GM12864 (cell line): ENCODE measurements at places on chromosomes 2 and 18.

GRCh38 chr2:209253544-209253943 is 170.3 kb upstream of the MAP2 start:
- no peak for DNase-seq

DNA sequence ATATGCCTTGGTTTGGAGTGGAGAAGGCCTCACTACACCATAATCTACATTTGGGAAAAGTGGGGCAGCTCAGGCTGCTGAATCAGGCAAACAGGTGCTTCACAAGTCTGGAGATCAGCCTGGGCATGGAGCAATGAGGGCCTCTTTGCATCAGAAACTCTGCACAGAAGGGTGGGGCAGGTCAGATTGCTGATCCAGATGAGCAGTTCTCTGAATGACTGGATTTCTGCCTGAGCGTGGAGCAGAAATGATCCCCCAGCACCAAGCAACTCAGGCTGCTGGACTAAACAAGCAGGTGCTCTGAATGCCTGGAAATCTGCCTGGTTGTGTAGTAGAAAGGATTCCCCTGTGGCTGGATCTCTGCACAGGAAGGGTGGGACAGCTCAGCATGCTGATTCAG is 605.3 kb upstream of the ZNF804A start:
- peak; percentile 67 for DNase-seq

DNA sequence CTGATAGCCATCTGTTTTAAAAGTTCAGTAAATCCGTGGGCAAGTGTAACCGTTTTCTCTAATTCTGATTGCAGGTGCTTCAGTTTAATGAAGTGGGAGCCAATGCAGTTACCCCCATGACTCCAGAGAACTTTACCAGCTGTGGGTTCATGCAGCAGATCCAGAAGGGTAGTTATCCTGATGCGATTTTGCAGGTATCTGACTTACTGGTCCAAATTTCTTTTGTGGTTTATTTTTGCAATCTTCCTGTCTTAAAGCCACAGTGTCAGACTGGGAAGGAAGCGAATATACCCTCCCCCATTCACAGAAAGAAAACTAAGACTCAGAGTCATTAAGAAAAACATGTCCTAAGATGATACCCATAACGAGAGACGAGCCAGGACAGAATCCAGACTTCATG is 7.7 kb downstream of the SERPINB2 start:
- DNase-seq, result no peak

- DNase-seq, result no peak
These were observed 50.7 kb downstream of the CERKL start for GRCh38 chr2:181605889-181606837.

GRCh38 chr2:26712486-26713465 is 20.3 kb downstream of the KCNK3 start:
- no peak for DNase-seq

DNA sequence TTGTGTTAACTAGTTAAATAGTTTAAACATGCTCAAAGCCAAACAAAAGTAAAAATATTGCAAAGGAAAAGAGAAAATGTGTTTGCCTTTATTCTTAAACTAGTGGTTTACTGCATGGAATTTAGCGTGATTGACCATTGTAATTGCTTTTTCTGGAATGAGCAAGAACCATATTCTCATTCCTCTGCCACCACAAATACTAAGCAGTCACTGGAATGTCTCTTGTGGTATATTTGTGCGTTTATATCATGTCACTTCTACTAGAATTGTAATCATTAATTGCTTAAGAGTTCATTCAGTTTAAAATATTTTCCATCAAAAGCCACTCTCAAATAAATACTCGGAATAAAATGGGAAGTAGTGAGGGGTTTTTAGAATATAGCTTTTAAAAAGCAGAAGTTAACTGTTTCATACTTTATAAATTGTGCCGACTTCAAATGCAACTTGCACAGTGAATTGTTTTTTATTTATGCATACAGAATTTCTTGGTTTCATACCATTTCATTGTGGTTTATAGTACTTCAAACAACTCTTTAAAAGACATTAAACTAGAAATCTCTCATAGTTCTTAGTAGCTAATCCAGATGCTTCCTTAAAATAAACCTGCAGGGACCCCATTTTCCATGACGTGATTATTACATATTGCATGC is 288.1 kb downstream of the EPHA4 start:
- DNase-seq, result no peak

DNA sequence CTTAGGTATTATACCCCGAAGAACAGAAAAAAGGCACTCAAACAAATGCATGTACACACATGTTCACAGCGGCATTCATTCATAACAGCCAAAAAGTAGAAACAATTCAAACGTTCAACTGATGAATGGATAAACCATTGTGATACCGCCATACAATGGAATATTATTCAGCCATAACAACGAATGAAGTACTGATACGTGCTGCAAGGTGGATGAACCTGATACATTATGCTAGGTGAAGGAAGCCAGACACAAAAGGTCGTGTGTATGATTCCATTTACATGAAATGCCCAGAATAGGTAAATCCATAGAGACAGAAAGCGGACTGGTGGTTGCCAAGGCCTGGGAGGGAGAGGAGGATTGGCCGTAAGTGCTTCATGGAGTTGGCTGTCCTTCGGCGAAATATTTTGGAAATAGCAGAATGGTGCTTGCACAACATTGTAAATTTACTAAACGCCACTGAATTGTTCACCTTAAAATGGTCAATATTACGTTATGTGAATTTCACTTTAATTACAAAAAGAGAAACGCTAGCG is 750 bp upstream of the RMP24 start:
- DNase-seq, result no peak

DNA sequence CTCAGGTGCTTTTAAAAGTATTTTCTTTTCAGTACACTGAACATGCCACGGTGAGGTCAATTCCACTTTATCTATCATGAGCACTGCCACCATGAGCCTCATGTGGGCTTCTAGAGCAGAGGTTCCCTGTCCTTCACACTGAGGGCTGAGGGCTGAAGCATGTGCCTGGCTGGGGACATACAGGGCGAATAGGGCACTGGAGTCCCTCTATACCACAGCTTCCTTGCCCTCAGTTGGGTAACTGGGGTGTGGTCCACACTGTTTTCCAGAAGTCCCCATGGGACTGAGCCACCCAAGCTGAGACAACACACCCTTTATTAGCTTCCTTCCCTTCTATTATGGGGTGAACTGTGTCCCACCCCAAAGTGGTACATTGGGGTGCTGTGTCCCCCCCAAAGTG is 172.2 kb upstream of the ID2 start:
- no peak for DNase-seq

DNA sequence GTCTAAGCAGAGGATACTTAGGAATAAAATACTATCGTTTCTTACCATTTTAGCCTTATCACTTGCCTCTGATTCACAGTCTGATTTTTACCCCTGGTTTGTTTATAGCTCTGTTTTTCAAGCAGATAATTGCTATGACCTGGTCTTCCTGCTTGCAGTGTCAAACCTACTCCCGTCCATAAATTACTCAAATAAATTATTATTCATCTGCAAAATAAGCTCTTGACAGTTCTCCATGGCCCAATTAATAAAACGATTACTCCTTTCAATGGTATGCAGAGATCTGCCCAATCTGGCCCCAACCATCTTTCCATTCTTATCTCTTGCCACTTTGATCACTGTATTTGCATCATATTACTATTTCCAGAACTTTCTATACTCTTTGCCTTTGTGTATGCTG is 354.0 kb downstream of the CCDC85A start:
- no peak for DNase-seq

DNA sequence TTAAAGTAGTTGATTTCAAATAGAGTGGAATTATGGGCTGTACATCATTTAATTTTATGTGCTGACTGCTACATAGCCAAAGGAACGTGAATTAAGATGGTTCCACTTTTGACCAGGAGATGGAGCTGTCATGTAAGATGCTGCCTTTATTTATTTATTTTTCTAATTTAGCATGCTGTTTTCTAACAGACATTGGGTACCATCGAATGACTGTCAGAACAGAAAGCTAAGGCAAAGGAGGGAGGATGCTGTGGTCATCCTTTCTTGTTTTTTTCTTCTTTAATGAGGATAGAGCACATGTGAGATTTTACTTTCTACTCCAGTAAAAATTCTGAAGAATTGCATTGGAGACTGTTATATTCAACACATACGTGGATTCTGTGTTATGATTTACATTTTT is at the start of gene SCN2A:
Gene SCN2A, plus strand, starts transcription at position 185 of the 400 bp plus-strand sequence. CDS start 56,410 bp downstream, outside the sequence.
- DNase-seq, result peak; percentile 13

GRCh38 chr2:51918113-51918512 is 886.2 kb upstream of the NRXN1 start:
- no peak for DNase-seq

GRCh38 chr2:153986488-153987229 is 114.9 kb downstream of the GALNT13 start:
- no peak for DNase-seq

GRCh38 chr2:189952536-189953109 is 109.9 kb downstream of the MSTN start:
- peak; percentile 73 for DNase-seq

GRCh38 chr2:249538-250042 is 14.2 kb downstream of the SH3YL1 start:
- DNase-seq, result no peak

GRCh38 chr18:61274416-61274960 is 58.7 kb upstream of the CDH20 start:
- no peak for DNase-seq

- no peak for DNase-seq
These were observed 15.7 kb upstream of the TTC39C start for GRCh38 chr18:23998820-23999219.

- DNase-seq, result no peak
These were observed 178.9 kb upstream of the VRK2 start for GRCh38 chr2:57867730-57868129.

DNA sequence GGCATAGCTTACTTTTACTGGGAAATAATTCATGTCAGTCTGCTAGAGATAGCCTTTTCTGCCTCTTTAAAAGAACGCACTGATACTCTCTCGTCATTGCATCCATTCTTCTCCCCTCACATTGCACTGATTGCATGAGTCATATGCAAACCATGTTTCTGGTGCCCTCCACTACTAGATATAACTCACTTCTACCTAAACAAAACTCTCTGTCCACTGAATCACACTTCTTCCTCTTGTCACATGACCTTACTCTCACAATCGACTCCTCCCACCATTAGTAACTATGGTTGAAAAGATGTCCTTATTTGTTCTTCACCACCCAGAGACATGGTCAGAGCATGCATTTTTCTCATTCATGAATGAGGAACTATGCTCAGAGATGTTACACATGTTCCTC is 158.0 kb downstream of the CSRNP3 start:
- DNase-seq, result no peak

- DNase-seq, result peak; percentile 75
These were observed 1.8 kb downstream of the GYPC start for GRCh38 chr2:126657636-126658318.

GRCh38 chr2:64586883-64587481 is 62.9 kb downstream of the AFTPH start:
- no peak for DNase-seq

DNA sequence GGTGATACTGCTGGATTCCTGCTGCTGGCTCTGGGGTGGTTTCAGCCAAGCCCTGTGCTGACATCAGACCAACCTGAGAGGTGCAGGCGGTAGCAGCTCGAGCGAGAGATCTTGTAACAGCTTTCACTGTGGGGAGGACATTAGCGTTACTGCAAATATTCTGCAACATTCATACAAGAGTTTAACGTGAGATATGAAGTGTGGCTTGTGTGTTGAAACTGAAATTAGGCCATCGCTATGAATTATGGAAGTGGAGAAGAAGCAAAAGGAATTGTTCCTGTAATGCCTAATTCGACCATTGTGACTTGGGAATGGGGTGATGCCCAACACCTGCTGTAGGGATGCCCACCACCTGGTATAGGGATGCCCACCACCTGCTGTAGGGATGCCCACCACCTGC is 6.5 kb upstream of the MLPH start:
- DNase-seq, result no peak

GRCh38 chr18:11826836-11827235 is 24.4 kb upstream of the CHMP1B start:
- DNase-seq, result no peak

GRCh38 chr2:85886590-85886989 is 2.2 kb downstream of the ST3GAL5 start:
- no peak for DNase-seq

DNA sequence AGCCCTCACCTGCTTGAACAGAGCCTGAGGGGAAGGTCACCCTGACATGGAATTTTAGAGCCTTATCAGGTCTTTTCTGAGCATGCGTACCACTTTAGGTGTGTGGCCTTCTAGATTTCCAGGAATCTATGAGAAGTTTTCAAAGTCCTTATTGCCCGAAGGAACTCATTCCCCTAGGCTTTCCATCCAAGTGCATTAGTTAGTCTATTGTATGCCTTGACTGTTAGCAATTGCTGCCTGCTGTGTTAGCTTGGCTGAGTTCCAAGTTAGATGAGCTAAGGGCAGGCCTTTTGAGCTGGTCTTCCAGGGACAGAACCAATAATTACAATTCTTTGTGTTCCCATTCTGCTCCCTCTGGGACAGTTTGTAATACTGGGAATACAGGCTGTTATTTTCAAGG is 30.8 kb upstream of the PUM2 start:
- DNase-seq, result no peak

DNA sequence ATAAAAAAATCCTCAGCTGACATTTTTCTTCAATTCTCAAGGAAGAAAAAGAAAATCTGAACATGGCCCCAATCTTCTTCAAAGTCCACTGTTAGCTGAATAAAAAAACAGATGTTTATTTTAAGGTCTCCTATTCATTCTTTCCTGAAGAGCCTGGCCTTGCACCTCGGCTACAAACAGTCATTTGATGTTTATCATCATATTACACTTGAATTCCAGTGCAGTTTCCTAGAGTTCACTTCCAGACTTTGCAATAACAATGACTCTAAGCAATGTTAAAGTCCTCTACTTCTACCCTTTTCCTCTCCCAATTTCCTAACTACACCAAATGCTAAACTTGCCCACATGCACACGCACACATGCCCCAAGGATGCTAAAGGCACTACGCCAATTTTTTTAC is 70.1 kb downstream of the NOL10 start:
- no peak for DNase-seq

DNA sequence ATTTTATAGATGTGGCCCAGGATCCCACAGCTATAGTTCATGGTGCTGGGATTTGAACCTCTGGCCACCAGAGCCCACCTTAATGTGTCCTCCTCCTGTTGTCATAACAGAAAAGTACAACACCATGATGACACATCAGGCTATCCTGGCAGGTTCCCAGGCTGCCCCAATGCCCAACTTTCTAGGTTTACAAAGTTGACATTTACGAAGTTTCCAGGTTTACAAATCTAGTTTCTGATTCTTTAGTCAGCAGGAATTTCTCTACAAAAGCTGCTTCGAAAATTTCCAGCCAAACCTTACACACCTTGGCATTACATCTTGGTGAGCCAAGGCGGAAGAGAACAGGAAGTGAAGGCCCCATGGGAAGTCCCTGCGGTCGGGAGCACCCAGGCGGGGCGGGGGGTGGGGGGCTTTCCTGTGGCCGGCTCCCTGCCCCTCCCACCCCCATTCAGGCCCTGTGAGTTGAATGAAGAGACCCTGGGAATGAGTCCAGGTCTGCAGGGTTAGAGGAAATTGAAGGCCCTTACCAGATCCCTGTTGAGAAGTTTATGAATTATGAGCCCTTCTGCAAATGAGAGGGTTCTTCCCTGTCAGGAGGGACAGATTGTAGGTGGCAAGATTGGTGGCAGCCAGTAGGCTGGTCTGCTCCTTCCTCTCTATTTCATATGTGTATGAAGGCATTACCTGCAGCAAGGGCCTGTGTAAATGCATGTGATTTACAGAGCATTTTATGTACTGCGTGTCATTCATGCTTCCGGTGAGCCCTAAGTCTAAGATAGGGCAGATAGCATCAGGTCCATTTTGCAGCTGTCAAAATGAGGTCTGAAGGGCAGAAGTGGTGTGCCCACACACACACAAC is 11.1 kb upstream of the IL1RN start:
- DNase-seq, result no peak
